KBM-7 (cell line): ENCODE measurements at places on chromosomes 2 and 18.
A peak's percentile ranks its signal among the peaks of the same experiment; 100 is the strongest.

DNA sequence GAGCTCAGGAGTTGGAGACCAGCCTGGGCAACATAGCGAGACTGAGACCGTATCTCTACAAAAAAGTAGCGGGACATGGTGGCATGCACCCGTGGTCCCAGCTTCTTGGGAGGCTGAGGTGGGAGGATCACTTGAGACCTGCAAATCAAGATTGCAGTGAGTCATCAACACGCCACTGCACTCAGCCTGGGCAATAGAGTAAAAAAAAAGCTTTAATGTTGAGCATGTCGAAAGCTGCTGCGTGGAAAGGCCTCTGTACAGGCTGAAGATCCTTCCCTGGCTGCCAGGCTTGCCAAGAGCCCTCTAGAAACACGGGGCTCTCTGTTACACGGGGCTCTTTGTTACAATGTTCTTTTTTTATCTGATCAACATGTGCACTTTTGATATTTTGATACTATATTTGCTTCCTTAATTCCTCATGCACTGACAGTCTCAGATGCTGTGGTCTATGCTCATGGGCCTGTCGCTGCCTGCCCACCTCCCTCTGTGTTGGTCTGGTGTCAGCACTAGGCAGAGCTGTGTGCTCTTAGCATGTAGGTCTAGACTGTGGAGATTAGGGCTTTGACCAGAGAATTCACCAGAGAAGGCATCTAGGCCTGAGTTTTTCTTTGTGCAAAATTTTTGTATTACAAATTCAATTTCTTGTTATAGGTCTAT is 18.7 kb downstream of the CLK1 start:
- DNase-seq, result no peak

DNA sequence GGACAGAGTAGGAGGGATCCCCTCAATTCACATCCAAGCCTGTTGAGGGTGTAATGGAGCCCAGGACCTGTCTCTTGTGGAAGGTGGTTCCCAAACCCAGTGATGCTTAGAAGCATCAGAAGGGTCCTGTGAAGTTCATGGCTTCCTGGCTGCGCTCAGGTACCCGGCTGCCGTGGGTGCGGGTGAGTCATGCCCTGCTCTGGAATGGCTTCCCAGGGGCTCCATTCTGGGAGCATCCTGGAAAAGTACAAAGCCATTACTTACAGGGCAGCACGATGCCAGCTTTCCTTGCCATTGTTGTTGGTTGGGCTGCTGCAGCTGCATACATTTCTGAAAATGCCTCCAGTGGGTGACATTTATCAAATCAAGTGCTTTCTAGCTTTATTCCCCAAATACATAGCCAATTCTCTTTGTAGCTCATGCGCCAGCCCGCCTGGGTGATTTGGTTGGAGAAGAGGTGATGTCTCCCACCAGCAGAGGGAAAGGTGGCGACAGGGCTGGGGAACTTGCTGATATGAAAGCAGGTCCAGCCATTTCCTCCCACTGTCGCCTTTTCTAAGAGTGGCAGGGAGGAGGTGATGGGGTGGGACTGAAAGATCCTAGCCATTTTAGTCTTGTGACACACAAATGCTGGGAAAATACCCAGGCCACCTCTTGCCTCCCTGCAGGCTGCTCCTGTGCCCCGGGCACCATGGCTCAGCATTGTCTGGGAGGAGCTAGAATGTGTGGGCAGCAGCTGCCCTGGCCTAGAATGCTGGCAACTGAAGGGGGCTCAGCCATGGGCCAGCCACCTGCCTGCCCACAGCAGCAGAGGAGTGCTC is 65.9 kb upstream of the HPCAL1 start:
- no peak for DNase-seq

- DNase-seq, result no peak
Measured at GRCh38 chr18:22517356-22517755, 99.6 kb upstream of the CTAGE1 start.

DNA sequence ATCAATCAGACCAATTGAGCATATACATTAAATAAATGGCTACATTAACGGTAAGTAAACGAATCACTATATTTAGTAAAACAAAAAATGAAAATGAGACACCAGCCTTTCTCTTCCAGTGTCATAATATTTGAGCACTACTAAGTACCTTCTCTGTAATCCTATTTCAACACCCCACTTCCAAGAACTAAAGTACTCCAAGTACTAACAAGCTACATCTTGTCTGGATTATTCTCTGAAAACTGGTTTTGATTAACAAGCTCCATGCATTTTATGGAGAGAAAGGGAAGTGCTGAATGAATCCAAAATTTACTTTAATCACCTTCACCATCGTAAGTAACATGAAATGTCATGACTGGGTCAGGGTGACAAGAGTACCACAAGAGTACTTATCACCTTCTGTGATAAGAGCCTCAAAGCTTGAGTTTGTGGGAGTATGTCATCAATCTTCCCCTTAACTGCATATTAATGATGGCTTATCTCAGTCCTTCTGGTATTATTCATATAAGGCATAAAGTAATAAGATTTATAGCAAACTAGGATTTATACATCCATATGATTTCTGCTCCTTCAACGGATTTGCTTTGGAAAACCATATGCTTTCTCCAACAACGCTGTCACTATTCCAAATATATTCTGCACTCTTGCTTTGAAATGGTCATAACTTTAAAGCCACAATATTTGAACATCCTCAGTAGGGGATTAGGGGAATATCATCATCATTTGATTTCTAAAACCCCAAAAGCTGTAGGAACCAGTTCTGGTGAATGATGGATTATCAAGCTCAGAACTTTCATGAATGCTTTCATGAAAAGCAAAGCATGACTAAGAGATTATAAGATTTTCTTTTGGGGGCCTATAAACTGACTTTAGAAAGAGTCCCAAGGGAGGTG is 127.0 kb downstream of the ANTXR1 start:
- no peak for DNase-seq

- peak; percentile 78 for DNase-seq
Measured at GRCh38 chr2:39780825-39781600, 2.0 kb upstream of the THUMPD2 start.

GRCh38 chr18:27008575-27008974 is 143.1 kb upstream of the AQP4 start:
- no peak for DNase-seq

- DNase-seq, result no peak
Measured at GRCh38 chr18:23718243-23718720, 29.0 kb downstream of the LAMA3 start.

DNA sequence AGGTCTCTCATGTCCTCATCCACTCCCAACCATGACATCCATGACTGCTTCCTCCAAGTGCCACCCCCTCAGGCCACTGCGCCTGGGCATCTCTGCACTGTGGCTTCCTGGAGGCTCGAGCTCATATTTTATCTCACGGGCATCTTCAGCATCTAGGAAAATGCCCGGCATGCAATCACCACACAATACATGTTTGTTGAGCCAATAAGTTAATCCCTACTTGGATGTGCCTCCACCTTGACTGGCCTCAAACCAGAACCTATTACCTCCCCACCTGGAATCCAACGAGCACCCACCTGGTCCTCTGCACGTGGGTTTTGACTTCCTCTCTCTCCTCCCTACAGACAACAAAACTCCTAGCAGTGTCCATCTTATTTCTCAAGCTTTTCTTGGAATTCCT is 198.9 kb upstream of the REV1 start:
- DNase-seq, result no peak

- no peak for DNase-seq
Measured at GRCh38 chr18:59540346-59540745, 156.9 kb downstream of the CCBE1 start.

- DNase-seq, result no peak
Measured at GRCh38 chr18:62776024-62776570, 60.8 kb downstream of the PHLPP1 start.

DNA sequence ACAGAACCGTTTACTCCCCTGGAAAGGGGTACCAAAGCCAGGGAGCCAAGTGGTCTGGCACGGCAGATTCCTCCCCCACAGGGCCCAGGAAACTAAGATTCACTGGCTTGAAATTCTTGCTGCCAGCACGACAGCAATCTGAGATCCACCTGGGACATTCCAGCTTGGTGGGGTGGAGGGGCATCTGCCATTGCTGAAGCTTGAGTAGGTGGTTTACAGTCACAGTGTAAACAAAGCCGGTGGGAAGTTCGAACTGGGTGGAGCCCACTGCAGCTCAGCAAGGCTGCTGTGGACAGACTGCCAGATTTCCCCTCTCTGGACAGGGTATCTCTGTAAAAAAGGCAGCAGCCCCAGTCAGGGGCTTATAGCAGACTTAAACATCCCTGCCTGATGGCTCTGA is 901.7 kb upstream of the LRRTM1 start:
- DNase-seq, result no peak

DNA sequence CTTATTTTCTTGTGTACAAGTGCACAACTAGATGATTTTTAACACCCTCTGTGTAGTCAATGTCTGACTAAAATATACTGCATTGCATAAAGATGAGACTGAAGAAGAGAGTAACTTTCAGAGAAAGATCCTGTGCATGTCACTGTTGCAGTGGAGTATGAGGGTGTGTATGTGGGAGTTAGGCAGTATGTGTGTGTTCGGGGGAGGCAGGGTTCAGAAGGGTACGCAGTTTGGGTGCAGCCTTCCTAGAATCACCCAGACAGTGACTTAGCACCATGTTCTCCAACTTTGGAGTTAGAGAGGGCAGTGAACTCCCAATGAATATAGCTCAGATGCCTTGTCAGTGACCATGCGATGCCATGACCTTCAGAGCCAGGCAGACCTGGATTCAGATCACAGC is 84.6 kb downstream of the LRATD1 start:
- no peak for DNase-seq

DNA sequence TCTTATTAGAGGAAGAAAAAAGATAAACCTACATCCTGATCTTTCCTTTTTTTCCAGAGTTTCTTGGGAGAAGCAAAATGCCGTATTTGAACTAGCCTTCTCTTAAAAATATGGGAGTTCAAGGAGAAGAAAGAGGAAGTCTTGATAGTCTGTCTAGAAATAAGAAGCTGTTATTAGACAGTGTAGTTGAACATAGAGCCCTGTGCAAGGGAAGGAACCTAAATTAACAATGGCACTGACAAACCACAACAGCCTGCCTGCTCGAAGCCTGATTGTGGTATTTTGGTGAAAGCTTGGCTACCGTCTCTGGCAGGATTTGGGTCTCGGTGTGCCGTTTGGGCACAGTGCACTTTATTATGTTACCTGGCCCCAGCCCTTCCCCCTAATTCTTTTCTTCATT is 17.1 kb downstream of the SMARCAL1 start:
- DNase-seq, result peak; percentile 69

GRCh38 chr2:9053534-9053931 is 50.0 kb upstream of the MBOAT2 start:
- DNase-seq, result peak; percentile 25

DNA sequence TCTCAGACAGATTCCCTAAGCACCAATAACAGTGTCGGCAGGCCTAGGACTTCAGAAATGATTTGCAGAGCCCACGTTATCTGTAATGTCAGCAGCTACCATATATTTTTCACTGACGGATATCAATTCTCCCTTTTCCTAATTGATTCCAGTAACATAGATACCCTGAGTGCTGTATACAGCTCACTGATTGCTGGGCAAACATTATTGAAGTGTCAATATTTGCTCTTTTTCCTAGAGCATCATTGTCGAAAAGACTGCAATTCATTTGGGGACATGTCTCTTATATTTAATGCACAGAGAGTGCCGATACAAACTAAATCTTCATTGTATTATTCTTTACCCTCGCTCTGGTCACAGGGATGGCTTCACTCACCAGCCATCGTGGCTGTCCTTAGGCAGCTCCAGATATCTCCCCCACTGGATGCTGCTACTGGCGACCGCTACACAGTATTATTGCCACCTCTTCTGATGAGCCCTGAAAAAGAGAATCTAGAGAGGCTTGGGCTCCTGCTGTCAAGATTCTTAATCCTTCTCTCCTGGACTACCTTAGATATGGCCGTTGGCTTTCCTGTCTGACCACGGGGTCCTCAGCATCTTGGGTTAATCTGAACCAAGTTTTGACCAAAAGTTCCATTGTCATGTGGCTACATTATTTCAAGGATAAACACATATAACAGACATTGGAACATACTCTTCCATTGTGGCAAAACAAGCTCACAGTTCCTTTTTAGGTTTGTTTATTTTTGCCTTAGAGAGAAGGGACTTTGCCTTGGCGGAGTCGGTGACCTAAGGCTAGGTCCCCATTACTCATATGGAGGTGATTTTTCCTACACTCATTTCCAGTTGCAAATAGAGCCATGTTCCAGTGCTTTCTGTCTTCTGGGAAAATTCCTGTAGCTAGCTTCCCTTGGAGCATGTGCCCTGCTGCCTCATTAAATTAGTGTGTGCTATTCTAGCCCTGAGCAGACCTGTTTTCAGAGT is 105.4 kb downstream of the CPO start:
- DNase-seq, result no peak

DNA sequence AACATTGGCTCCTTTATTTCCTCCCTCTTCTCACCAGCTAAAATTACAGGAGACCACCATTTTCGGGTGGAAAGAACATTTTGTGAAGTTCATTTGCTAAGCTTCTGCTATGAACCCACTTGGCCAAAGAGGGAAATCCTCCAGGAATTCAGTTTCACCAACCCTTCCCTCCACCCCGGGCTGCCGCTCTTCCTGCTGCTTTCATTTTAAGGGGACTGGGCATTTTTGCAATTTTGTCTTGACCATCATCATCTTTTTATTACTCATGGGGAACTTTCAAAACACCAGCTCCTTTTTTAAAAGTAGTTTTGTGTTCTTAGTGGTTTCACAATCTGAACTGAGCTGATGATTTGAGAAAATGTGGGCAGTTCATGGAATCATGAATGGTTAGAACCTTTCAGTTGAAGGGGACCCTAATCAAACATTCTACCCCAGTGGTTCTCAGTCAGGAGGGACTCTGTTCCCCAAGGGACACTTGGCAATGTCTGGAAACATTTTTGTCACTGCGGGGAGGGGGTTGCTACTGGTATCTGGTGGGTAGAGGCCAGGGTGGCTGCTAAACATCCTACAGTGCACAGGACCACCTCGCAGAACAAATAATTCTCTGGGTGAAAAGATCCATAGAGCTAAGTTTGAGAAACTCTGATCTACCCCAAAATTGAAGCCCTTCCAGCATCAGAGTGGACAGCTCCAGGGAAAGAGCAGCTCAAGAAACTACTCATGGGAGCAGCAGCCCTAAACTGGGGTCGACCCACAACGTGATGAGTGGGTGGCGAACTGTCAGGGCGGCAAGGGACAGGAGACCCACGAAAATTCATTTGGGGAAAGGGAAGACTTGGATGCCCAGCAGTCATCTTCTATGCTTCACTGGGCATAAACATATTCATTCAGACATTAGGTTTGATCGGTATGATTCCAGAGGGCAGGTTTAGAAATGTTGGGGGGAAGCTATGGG is 92.9 kb downstream of the ACKR3 start:
- no peak for DNase-seq
